ENCODE measurements at places on chromosomes 1 and 21. TPM values are rescaled to one million over a fixed set of nuclear protein-coding genes. Genes with fewer than 3 reads are reported as not detected.

DNA sequence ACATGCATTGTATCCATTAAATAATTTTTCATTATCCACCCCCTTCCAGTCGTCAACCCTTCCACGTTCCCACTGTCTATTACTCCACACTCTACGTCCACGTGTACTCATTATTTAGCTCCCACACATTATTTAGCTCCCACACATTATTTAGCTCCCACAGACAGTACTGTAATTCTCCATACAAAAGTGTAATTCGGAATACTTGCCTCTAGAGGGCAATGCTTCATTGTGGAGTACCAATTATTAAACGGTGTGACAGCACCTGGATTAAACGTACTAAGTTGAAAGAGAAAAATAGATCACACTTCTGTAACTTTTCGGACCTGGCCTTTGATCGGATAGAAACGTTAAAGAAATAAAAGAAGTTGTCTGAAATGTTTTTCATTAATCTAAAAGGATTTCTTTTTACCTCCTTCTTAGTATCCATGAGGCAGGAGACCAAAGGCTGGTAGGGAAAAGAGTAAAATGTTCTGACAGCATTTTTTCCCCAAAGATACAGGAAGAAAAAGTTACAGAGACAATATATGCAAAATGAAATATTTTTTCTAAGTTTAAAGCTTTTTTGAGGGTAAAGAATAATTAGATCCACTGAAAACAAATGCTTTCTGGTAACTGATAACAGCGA is 99.2 kb downstream of the LHX8 start:
- no peaks in the 10 kb centered on the region for H3K4me1 ChIP-seq
- no peaks in the 10 kb centered on the region for H3K36me3 ChIP-seq
- peak; percentile 12 for DNase-seq
- H3K27me3 ChIP-seq, result no peaks in the 10 kb centered on the region
- no peak overlapping the region for H3K4me3 ChIP-seq
- H3K27ac ChIP-seq, result no peak overlapping the region

DNA sequence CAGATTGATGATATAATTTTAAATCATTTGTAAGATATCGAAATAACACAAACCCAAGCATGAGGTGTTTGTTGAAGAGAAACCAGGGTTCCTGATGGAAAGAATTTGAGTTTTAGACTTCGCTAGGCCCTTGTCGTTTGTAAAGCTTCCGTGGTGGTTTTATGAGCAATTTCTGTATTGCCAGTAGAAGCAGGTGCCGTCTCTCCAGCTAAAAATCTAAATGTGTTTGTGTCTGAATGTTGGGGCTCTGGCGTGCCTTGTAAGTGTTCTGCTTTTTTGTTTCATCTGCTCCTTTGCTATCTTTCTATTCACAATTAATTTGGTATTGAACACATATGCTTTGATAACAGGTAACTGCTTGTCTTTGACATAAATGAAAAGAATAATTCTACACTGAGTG is 27.5 kb downstream of the CHRM3 start:
- H3K4me1 ChIP-seq, result no peaks in the 10 kb centered on the region
- no peaks in the 10 kb centered on the region for H3K36me3 ChIP-seq
- H3K27me3 ChIP-seq, result no peaks in the 10 kb centered on the region
- no peak for DNase-seq

DNA sequence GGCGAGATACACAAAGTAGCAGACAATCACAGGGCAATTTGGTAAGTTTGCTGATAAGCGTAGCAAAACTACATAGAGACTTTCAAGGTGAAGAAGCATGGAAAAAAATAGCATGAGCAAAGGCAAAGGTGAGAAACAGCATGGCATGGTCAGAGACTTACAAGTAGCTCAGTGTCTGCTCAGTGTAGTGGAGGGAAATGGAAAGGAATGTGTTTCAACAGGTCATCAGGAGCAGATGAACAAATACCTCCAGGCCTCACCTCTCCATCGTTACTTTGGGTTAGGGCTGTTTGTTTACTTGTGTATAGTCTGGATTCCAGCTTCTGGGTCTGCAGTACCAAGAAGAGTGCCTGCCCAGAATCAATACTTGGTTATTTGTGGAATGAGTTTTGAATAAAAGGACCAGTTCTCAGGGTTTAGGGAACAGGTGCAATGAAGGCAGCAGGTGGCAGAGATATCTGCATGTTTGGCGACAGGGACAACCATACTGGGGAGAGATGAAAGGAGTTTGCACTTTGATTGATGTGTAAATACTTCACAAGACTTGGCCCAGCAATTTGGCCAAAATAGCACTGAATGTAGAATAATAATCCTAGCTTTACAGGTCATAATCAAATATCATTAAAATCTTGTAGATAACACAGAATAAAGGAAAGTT is 97.0 kb upstream of the FGGY start:
- DNase-seq, result no peak
- no peaks in the 10 kb centered on the region for H3K36me3 ChIP-seq
- H3K27me3 ChIP-seq, result no peaks in the 10 kb centered on the region
- no peak overlapping the region for H3K4me3 ChIP-seq
- no peak overlapping the region for H3K27ac ChIP-seq
- H3K4me1 ChIP-seq, result no peaks in the 10 kb centered on the region

GRCh38 chr1:193181985-193182384 is 4.4 kb downstream of the B3GALT2 start:
- DNase-seq, result no peak
- H3K4me1 ChIP-seq, result peaks cover 37% of the 10 kb centered on the region
- H3K27me3 ChIP-seq, result no peaks in the 10 kb centered on the region
- no peak overlapping the region for H3K27ac ChIP-seq

GRCh38 chr1:200260597-200261335 is 149.1 kb downstream of the ZNF281 start:
- no peak overlapping the region for H3K4me3 ChIP-seq
- no peak for DNase-seq
- no peaks in the 10 kb centered on the region for H3K4me1 ChIP-seq
- no peak overlapping the region for H3K27ac ChIP-seq

DNA sequence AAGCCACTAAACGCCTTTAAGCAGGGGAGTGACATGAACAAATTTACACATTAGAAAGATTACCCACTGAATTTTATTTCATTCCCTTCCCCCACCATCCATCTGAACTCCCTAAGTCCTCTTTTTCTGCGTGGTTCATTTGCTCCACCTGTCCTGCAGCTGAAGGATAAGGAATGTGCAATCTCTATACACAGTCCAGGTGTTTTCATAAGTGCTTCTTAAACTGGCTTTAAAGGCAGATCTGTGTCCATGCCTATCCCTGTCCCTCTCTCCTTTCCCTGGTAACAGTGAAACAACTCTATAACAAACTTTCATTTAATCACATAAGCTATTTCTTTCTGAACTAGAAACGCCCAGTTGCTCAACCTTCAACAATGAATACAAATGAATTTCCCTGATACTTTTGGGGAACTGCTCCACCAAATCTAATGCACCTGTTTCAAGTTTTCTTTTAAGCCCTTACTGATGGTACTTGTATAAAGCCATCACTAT is 8.4 kb downstream of the GSTM3 start:
- H3K27ac ChIP-seq, result no peak overlapping the region
- no peaks in the 10 kb centered on the region for H3K4me1 ChIP-seq
- H3K27me3 ChIP-seq, result no peaks in the 10 kb centered on the region
- H3K36me3 ChIP-seq, result no peaks in the 10 kb centered on the region

DNA sequence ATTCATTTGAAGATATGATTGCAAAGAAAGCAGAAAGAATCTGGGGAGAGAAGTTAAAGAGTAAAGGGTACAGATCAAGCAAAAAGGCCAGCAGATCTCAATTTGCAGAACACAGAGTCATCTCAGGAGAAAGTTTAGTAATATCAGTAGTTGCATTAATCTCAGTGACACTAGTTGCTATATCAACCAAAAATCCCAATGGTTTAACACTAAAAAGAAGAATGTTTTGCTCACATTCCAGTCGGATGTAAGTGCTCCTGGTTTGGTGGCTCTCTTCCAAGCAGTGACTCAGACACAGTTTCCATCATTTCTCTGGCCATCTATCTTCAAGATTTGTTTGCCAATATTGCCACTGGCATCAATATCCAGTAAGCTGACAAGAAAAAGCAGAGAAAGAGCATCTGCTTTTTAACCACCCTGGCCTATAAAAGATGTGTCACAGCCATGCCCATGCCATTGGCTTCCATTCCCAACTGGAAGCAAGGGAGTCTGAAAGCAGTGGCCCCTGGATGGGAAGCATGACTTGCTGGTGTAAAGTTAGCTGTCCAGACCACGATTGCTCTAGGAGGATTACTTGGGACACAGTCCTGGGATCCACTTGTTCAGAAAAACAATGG is 45.5 kb upstream of the AIM2 start:
- H3K27ac ChIP-seq, result no peak overlapping the region
- no peak overlapping the region for H3K4me3 ChIP-seq
- H3K36me3 ChIP-seq, result no peaks in the 10 kb centered on the region
- no peaks in the 10 kb centered on the region for H3K4me1 ChIP-seq

The NDUFV3 gene
- 28.1 TPM for total RNA-seq

The GLRX2 gene
- 15.0 TPM for total RNA-seq

The PPP2R5A gene
- total RNA-seq, result 55.0 TPM

The PLA2G2A gene
- total RNA-seq, result not detected

The FLG gene
- total RNA-seq, result not detected

The CDA gene
- not detected for total RNA-seq

The HHAT gene
- total RNA-seq, result 6.8 TPM

The FMO3 gene
- total RNA-seq, result not detected

The RPS6KA1 gene
- total RNA-seq, result 106 TPM

All from CD4-positive, alpha-beta memory T cell (primary cell).